AG10803 (cell line): ENCODE measurements at places on chromosomes 16 and 17.

DNA sequence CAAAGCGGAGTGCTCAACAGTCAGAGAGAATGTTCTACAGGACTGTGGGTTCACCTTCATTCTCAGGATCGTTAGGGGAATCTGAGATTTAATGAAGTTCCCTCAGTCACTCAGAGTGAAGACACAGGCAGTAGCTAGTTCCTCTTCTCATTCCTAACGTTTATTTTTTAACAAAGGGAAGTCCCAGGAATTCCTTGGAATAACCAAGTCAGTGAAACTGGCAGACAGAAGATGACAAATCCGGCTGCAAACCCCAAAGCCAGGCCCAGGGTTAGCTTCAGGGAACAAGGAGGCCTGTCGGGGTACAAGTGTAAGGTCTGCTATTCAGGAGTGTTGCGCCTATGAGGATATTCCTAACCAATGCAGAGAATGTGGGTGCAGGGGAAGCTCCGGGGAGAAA is 42.0 kb downstream of the COTL1 start:
- no peak for DNase-seq

GRCh38 chr16:67782567-67783352 is 23.6 kb downstream of the RANBP10 start:
- DNase-seq, result no peak

DNA sequence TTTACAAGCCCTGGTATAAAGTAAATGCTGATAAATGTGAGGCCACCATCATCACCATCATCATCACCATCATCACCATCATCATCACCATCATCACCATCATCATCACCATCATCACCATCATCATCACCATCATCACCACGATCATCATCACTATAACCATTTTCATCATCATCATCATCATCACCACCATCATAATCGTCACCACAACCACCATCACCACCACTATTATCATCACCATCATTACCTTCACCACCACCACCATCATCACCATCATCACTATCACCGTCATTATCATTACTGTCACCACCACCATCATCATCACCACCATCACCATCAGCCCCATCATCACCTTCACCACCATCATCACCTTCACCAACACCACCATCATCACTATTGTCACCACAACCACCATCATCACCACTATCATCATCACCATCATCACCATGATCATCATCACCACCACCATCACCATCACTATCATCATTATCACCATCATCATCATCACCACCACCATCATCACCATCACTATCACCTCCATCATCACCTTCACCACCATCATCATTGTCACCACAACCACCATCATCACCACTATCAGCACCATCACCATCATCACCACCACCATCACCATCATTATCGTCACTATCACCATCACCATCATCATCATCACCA is 16.6 kb upstream of the ZNF469 start:
- no peak for DNase-seq

GRCh38 chr17:70049801-70050591 is 25.0 kb upstream of the KCNJ16 start:
- DNase-seq, result peak; percentile 78

DNA sequence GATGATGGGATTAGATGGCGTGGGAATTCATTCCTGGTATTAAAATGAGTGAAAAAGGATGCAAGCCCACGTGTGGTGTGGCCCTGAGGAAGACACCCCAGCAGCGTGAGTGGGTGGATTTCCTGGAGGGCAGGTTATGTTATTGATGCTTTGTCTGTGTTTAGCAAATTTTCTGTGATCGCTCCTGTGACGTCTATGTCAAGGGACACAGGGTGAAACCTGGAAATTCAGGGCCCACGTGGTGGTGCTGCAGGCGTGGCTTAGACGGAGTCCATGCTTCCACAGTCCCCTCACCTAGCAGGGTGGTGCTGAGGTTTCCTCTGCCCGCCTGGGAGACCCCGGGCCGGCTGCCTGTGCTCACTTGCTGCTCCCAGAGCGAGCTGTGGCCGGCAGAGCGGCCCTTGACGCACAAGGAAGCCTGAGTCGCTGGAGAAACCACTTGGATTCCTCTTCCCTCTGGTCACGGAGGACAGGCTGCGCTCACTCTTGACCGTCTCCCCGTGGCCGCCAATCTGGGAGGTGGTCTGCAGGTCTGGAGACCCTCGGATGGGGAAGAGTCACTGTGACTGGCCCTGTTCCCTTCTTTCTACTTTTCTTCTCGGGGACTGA is 23.4 kb downstream of the BAIAP2 start:
- DNase-seq, result no peak

GRCh38 chr16:46822270-46822669 is 8.7 kb downstream of the C16orf87 start:
- peak; percentile 51 for DNase-seq

- no peak for DNase-seq
Measured at GRCh38 chr17:4475463-4475862, 23.2 kb upstream of the SPNS2 start.

DNA sequence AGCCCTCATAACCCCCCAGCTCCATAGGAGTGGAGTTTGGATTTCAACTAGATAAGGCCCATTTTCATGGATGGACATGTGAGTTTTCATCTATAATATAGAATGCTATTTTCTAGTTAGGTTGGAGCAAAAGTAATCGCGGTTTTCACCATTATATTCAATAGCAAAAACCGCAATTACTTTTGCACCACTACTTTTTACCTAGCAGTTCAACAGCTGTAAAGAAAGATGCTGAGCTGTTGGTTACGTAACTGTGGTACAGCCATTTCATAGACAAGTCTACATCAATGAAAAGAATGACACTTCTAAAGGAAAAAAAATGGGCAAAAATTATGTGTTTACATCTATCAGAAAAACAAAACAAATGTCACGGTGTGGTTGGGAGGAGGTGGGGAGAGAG is 507.7 kb downstream of the MAF start:
- no peak for DNase-seq

DNA sequence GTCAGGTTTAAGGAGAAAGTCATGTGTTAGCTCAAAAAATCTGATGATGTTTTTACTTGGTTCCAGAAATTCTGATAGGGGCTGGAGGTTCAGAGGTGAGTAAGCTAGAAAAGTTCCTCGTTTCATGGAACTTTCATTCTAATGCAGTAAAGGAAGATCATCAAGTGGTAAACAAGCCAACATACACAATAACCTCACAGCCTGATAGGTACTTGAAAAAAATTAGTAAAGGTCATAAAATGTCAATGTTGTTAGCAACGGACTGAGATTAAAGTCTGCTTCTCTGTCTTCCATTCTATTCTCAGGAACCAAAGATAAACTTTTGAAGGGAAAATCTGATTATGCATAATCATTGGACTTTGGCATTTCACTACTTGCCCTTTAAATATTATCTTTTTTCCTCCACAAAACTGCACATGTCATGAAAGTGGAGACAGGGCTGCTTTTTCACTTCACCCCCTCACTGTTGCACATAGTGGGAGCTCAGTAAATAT is 165.4 kb upstream of the MAF start:
- DNase-seq, result no peak

DNA sequence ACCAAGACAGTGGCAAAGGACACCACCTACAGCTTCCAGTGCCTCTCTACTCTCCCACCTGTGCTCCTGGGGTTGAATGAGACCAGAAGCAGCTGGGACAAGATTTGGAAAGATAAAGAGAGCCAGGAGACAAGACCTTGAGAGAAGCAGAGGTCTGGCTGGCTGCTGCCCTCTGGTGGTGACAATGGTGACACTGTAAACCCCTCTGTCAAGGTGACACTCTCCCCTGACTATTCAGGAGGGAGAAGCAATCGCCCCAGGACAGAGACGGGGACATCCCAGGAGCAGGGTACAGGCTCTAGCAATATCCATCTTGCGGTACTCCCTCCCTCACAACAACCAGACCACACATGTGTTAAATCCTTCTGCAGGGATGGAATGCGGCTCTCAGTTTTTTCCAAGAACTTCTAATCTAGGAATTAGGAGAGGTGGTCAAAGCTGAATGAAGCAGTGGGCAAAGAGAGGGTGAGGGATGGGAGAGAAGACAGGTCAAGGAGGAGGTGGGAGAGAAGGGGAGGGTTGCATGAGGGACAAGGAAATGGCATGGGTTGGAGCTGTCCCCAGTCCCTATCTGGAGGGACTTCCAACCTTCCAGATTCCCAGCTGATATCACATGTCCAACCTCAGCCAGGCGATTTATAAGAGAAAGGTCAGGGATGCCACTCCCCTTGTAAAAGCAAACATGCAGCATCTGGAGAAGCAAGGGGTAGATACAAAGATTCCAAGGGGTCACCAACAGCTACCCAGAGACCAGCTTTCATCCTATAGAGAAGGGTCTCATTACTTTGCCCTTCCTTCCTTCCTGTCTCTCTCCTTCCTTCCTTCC is 2.9 kb downstream of the PHOSPHO1 start:
- DNase-seq, result peak; percentile 58

DNA sequence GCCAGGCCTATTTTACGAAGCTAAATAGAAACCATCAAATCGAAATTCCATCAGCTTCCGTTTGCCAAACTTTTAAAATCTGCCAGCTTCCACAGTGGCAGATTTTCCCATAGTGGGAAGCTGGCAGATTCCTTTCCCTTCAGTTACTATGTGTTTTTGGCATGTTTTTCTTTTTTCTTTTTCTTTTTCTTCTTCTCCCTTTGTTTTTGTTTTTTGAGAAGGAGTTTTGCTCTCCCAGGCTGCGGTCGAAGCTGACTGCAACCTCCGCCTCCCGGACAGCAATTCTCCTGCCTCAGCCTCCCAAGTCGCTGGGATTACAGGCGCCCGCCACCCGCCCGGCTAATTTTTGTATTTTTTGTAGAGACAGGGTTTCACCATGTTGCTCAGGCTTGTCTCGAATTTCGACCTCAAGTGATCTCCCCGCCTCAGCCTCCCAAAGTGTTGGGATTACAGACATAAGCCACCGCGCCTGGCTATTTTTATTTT is 684 bp upstream of the CWC25 start:
- DNase-seq, result no peak

GRCh38 chr16:15899538-15900100 is 11.2 kb upstream of the CEP20 start:
- DNase-seq, result peak; percentile 84

DNA sequence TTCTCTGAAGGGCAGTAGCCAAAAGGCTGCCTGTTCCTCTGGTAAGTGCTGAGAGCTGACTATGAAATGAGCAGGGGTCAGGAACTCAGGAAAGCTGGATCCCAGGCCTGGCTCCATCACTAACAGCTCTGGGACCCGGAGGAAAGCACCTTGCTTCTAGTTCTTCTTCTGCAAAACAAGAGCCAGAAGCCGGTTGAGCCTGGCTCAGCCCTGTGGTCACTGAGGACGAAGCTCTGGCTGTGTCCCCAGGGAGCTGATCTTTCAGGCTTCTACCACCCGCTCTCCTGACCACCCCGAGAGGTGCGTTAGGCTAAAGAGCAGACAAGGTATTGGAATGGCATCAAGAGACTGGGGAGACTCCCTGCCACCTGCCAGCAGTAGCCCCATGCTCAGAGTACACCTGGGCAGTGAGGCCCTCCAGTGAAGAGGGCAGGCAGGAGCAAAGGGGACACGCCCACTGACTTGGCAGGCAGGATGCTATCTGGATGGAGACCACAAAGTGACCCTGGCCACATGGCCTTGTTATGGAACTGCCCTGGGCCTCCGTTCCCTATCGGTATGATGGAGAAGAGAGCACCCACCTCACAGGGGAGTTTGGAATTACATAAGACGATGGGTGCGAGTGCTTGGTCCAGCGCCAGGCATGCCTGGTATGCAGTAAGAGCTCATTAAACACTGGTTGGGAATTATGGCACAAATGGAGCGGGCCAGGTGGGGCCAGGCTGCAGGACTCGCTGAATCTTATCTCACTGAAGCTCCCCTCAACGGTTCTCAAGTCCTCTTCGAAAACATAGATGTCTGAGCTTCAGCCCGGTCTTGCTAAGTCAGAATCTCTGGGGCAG is 61.4 kb downstream of the COG7 start:
- no peak for DNase-seq

- peak; percentile 66 for DNase-seq
Measured at GRCh38 chr17:2064980-2065785, 10.3 kb downstream of the HIC1 start.

DNA sequence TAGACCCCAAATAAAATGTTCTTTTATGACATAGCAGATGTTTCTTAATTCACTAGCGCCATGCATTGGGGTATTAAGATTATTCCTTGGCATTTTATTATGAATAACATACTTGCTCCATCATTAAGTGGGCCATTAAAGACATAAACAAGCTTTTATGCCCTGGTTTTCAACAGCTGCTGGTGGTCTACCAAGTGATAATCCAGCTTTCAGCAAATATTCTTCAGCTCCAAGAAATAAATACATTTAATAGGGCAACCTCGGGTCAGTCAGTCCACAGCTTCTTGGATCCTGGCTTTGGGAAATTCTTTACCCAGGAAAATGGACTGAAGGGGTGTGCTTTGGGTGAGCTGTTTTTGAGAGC is 217.3 kb upstream of the IRX3 start:
- DNase-seq, result peak; percentile 27

GRCh38 chr16:81528256-81528655 is 83.6 kb downstream of the CMIP start:
- no peak for DNase-seq

- DNase-seq, result no peak
Measured at GRCh38 chr16:80202831-80203413, 337.9 kb upstream of the DYNLRB2 start.

DNA sequence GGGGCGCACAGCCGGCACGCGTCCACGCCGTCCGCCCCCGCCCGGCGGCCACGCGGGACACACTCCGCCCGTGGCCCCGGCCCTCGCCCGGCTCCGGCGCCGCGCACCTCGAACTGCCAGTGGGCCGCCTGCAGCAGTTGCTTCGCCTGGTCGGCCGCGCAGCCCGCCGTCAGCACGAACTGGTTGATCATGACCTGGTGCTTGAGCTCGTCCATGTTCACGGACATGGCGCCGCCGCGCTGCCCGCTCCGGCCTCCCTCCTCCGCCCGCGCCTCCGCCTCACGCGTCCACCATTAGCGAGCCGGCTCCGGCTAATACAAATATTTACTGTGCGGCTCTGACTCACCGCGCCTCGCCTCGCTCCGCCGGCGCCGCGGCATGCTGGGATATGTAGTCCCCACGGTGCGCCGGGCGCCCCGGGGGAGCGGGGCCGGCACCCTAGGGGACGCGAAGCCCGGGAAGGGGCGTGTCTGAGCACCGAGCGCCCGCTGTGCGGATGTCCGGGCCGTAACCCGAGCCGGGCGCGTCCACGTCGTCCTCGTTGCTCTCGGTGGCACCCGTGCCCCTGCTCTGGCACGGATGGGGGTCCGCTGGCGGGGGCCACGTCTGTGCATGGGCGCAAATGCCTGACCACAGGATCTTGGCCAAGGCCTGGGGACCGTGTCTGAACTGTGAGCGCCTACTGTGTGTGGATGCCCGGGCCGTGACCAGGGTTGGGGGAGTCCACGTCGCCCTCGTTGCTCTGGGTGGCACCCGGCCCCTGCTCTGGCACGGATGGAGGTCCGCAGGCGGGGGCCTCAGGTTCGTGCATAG is at the start of gene UBALD1:
TSS of gene UBALD1 (minus strand) at position 318 of the 813 bp plus-strand sequence. CDS start at position 227, 91 bp downstream.
- peak; percentile 86 for DNase-seq

GRCh38 chr16:27595993-27596392 is 46.0 kb downstream of the KATNIP start:
- DNase-seq, result no peak

GRCh38 chr16:2858245-2859025 is 465 bp upstream of the PRSS22 start:
- no peak for DNase-seq
